Endothelial cell (in vitro differentiated cells): ENCODE measurements at places on chromosomes 1 and 21.

DNA sequence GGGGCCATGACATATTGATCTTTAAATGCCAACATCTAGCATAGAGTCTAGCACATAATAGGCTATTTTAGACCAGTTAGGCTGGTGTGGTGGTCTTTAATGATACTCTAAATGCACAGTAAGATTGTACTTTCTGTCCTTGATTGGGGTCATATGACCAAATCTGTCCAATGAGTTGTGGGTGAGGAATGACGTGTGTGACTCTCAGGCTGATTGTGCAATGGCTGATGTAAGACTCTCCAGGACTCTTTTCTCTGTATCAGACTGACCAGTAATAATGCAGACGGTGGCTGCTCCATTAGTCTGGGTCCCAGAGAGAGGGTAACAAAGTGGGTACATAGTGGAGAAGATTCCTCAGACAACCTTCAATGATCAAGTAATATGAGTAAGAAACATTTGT, 541.6 kb upstream of the CAMK1G start:
- no peak for DNase-seq

GRCh38 chr1:80023358-80023757, 1016.8 kb upstream of the ADGRL4 start:
- no peak for DNase-seq

GRCh38 chr21:41801321-41802197, 34.7 kb upstream of the RIPK4 start:
- no peak for DNase-seq

DNA sequence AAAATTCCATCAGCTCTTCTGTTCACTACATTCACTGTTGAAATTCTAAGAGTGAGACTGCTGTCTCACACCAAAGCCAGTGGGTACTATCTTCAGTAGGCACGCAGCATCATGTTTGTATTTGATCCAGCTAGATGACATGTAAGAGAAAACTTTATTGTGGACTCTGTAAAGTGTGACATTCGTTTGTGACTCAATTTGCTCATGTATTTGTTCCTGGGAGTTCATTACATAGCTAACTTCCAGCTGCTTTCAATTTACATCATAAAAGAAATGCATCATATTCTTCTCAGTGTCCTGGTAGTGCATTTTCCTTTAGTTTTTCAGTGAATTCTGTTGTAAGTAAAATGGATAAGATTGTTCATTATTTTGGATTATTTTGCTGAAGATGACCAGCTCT, 31.4 kb downstream of the CTH start:
- DNase-seq = no peak

GRCh38 chr1:230109066-230109465, 42.0 kb downstream of the GALNT2 start:
- DNase-seq = no peak

DNA sequence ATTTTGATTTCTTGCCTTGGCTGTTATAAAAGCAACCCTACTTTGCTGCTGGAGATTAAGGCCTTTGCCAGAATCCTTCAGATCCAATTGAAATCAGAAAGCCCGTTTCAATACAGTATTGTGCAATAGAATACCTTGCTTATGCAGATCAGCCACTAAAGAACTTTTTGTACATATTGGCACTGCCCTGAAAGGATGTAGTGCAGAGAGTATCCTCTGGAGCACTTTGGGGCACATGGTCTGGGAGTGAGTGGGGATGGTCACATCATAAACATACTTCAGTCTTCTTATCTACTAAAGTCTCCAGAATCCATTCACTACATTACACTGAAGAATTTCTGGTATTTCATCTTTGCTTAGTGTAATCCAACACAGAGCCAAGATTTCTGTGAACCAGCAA, 189.0 kb downstream of the CENPF start:
- no peak for DNase-seq

GRCh38 chr1:162697140-162697895, 65.1 kb downstream of the DDR2 start:
- no peak for DNase-seq

DNA sequence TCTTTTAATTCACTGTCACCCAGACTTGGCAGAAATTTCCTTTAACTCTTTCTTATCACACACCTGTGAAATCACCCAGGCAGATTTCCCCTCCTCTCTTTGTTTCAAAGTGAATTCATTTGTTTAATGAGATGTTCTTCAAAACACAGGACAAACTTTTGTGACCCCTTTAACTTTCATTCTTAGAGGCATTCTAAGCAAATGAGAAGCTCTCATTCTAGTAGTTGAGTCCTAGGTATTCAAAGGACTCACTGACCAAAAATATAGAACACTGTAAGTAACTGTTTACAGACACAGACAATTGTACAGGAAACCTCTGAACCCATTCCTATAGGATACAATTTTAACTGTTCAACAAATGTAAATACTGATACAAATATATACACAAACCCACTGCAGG, 16.9 kb downstream of the LRRC8C start:
- no peak for DNase-seq

DNA sequence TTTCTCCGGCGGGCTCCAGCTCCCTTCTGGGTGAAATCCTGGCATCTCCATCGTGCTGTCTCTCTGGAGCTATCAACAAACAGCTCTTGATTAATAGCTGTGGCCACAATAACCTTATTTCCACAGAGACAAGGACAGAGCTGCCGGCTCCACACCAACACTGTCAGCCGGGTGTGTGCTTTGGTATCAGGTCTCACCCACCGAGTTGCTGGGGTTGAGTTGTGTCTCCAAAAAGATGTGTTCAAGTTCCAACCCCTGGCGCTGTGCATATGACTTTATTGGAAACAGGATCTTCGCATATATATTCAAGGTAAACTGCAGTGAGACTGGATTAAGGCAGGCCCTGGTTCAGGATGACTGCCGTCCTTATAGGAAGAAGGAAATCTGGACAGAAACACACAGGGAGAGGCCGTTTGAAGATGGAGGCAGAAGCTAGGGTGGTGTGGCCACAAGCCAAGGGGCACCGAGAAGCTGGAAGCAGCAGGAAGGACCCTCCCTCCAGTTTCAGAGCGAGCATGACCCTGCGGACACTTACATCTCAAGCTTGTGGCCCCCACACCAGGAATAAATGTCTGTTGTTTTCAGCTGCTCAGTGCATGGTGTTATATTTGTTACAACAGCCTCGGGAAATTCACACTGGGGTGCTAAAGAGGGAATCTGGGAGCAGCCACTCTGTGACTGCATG, 88.4 kb upstream of the TMPRSS2 start:
- no peak for DNase-seq

- no peak for DNase-seq
These were observed 1587.3 kb downstream of the NCAM2 start for GRCh38 chr21:22585558-22585957.

- no peak for DNase-seq
These were observed 4.7 kb upstream of the TNFRSF4 start for GRCh38 chr1:1218524-1219200.

- DNase-seq = no peak
These were observed 62.4 kb upstream of the POU2F1 start for GRCh38 chr1:167158111-167158812.

- DNase-seq = no peak
These were observed 135.4 kb downstream of the HMCN1 start for GRCh38 chr1:185869590-185869989.

GRCh38 chr1:113804421-113805255, 7.6 kb downstream of the RSBN1 start:
- no peak for DNase-seq

- no peak for DNase-seq
These were observed 11.5 kb downstream of the KNCN start for GRCh38 chr1:46539972-46540371.

DNA sequence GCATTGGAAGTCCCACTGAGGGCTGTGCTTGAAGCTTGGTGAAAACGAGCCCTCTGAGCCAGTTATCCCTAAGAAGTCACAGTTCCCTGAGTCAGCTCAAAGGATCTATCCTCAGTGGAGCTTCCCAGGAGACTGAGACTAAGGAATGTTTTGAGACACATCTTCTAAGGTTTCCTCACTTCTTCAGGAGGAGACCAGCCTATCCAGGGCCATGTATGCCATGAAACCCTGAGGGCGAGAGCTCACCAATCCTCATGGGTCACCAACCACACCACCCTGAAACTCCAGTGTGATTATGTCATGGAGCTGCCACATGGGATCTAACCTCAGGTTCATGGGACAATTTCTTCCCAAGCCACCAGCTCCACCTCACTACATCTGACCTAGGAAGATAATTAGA, 7.6 kb upstream of the TIE1 start:
- no peak for DNase-seq

GRCh38 chr1:165281207-165281901, 75.2 kb downstream of the LMX1A start:
- no peak for DNase-seq

DNA sequence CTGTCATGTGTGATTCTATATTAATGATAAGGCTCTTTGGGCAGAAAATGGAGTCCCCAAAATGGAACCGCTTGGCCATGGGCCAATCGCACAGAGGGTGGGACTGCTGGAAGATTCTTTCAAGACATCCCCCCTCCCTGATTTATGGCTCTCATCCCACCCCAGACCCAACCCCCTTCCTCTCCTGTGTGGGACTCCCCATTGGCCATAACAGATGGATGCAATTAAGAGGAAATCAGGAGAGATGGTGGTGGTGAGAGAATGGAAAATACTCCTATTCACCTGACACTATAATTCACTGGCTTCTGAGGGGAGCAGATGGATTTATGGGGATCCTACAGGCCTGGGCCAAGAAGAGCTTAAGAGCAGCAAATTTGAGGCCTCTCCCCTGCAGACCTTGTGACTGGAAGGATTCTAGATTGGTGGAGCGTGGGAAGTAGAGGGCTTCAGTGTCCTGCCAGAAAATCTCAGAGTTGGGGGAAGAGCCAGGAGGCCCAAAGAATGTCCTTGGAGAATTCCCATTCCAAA, 1.7 kb downstream of the IGFN1 start:
- no peak for DNase-seq

DNA sequence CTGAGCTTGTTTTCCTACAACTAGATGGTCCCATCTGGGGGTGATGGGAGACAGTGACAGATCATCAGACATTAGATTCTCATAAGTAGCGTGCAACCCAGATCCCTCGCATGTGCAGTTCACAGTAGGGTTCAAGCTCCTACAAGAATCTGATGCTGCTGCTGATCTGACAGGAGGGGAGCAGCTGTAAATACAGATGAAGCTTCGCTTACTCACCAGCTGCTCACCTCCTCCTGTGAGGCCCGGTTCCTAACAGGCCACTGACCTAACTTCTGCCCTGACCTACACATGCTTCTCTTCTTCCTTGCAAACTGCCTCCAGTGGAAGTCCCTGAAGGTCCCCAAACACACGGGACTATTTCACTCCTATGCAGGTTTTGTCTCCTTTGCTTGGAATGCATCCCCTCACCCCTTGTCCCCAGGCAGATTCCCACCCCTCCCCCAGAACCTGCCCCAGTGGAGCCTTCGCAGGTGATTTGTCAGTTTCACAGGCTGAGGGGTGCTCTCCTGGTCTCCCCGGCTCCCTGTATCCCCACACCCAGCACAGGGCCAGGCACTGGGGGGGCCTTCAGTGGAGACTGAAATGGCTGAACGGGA, 5.7 kb upstream of the ZBTB48 start:
- no peak for DNase-seq

- DNase-seq = no peak
These were observed 172.6 kb downstream of the CHRM3 start for GRCh38 chr1:239558991-239559390.

- DNase-seq = no peak
These were observed 20.9 kb downstream of the TMEM50B start for GRCh38 chr21:33458861-33459260.

DNA sequence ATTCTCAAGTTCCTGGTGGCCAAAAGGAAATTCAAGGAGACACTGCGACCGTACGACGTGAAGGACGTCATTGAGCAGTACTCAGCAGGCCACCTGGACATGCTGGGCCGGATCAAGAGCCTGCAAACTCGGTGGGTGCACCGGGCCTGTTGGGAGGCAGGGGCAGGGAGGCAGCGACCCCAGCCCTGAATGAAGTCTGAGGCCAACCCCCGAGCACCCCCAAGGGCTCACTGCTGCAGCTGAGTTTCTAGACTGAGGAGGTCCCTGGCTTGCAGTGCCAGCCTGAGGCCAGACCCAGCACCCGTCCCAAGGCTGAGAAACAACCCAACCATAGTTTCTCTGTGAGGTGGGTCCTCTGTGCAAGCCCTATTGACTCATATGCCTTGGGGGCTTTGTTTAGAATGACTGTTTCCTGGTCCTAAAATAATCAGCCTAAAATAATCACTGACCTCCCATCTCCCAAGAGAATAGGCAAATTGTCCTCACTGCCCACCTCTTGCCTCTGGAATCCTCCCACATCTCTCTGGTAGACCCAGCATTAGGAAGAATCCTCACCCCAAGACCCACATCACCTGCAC, 27.1 kb downstream of the CITED4 start:
- no peak for DNase-seq

DNA sequence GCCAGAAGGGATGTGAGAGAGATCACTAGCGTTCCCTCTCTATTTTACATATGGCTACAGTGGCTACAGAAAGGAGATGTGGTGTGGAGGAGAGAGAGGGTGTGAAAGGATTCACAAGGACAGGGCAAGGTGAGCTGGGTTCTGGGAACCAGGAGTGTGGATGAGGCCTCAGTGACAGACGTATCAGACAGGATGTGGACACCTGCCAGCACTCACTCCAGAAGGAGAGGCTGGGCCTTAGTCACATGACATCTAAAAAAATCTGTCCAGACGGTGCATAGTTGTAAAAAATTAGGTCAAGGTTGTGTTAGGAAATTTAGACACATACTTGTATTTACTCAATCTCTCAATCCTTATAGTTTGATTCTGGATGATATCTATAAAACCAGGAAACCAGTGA, 10.6 kb downstream of the TRIM67 start:
- no peak for DNase-seq

DNA sequence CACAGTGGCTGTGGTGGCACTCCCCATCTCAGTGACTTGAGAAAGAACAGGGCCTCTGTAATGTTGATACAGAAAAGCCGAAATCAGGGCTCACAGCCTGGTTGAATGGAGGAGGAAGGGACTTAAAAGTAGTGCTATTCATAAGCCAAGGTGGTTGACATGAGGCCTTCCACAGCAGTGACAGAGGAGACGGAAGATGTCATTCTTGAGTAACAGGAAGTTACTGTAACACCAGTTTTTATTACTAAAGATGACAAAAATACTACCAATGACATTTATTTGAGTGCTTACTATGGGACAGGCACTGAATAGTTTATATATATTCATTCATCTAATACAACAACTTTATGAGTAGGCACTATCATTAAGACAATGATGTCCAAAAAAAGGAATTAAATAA, 52.8 kb upstream of the GNG12 start:
- DNase-seq = no peak

DNA sequence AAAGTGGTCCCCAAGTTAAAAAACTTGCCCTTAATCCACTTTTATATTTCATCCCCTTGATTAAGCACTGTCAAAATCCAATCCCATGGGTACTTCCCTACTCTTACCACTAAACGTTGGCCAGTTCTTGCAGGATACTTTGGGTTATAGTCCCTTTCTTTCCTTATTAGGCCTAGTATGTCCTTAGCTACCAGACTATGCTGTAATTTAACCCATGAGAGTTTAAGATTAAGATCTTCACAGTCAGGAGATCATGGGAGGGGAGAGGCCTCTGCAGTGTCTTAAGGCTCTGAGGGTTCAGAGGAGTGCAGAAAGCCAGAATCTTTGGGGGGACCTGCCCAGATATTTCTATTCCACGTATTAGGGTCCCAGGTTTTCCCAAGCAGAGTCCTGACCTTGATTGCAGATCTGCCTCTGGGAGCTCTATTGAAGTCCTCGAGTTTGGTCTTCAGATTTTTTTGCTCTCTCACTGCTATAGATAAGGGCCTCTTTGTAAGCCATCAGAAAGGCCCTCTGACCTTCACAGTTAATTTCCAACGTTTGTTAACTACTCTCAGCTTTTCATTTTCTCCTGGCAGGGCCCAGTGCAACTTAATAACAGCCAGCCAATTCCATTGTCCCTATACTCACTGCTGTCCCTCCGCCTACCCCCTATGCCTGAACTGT, 9.0 kb upstream of the CGN start:
- no peak for DNase-seq

- no peak for DNase-seq
These were observed 8.9 kb downstream of the VSIG8 start for GRCh38 chr1:159853417-159854115.
